Esophagus squamous epithelium (tissue), 5 donors: ENCODE measurements at places on chromosomes 2 and 18. TPM values are rescaled to one million over a fixed set of nuclear protein-coding genes. Genes with fewer than 3 reads are reported as not detected.

PTPN4 gene
- total RNA-seq = 23.3 TPM

GRCh38 chr18:47179520-47179919, 3.4 kb upstream of the IER3IP1 start:
- no peaks in the 10 kb centered on the region for H3K27me3 ChIP-seq
- H3K4me3 ChIP-seq = no peak overlapping the region
- H3K36me3 ChIP-seq = no peaks in the 10 kb centered on the region
- DNase-seq = no peak

BCL2 gene
- 3.1 TPM for total RNA-seq

DNA sequence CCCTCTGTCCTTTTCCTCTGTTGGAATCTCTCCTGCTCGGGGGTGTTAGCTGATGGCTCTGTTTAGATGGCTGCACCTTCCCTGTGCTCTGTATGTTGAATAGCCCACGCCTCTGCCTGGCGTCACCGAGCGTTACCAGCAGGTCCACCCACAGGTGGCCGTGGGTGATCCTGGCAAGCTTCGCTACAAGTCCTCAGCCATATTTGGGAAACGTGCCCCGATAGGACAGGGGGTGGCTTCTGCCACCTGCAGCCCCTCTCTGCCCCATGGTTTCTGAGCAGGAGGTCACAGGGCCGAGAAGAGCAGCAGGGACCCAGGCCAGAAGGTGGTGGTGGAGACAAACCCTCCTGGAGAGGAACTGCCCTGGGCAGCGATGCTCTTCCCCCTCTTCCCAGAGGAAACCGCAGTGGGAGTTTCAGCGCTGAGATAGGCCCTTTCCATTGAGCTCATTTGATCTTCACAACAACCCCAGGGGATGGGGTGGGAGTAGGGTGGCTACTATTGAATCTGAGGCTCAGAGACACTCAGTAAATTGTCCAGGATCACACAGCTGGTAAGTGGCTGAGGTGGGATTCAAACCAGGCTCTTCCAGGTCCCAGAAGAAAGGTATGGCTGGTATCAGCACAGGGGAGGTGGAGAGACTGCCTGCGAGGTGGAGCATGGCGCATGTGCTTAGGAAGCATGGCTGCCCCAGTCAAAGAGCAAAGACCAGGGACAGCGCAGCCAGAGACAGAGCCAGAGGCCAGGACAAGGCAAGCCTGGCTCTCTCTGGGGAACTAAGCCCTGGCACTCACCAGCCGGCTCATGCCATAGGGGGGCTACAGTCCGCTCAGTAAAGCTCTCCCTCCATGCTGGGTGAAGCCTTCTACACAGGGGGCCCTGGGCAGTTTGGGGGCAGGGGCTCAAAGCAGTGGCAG, 15.0 kb downstream of the NGEF start:
- H3K36me3 ChIP-seq = no peaks in the 10 kb centered on the region
- no peaks in the 10 kb centered on the region for H3K4me1 ChIP-seq
- no peak overlapping the region for H3K4me3 ChIP-seq
- no peak overlapping the region for H3K27ac ChIP-seq
- DNase-seq = no peak

GRCh38 chr2:54899576-54900200, 150.6 kb downstream of the RTN4 start:
- no peak for DNase-seq
- peaks cover 11% of the 10 kb centered on the region for H3K4me1 ChIP-seq
- no peak overlapping the region for H3K4me3 ChIP-seq
- H3K27ac ChIP-seq = no peak overlapping the region
- no peaks in the 10 kb centered on the region for H3K27me3 ChIP-seq

GRCh38 chr2:7004636-7005035, 87.4 kb downstream of the RNF144A start:
- H3K36me3 ChIP-seq = no peaks in the 10 kb centered on the region
- no peak overlapping the region for H3K4me3 ChIP-seq
- no peak overlapping the region for H3K27ac ChIP-seq
- DNase-seq = no peak
- peaks cover 30% of the 10 kb centered on the region for H3K4me1 ChIP-seq

DNA sequence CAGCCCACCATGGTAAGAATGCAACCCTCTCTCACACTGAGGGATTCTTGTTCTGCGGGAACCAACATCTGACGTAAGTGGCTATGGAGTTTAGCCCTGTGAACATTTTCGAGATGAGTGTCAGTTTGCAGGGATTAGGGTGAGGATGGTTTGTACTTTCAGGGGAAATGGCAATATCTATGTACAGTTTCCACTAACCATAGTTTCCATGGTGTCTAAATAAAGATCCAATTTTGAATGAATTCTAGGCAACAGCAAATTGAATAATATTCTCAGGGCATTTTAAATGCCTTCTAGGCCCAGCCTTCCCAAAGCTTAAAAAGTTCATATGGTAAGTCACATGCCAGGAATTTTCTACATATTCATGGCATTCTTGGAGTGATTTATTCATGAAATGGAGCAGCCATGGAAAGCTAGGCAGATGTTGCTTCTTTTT, 105.4 kb upstream of the MMADHC start:
- no peak overlapping the region for H3K4me3 ChIP-seq
- DNase-seq = no peak
- no peaks in the 10 kb centered on the region for H3K4me1 ChIP-seq
- H3K27me3 ChIP-seq = no peaks in the 10 kb centered on the region

DNA sequence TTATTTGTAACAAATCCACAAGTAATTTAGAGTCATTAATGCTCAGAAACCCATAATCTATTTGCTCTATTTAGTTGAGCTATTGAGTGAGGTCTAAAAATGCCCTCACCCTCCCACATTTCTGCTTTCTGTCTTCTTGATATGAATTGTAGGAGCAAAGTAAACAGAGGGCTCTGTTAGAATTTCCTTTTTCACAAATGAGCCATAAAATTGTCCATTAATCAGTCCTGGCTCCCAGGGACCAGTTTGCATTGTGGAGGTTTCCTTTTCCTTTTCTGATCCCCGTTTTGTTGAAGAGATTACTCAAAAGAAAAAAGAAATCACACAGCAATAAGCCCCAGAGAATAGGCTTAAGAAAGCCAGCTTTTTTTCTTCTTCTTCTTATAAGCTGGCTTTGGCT, 476.7 kb downstream of the EPHA4 start:
- peaks cover 78% of the 10 kb centered on the region for H3K27me3 ChIP-seq
- no peak overlapping the region for H3K4me3 ChIP-seq
- H3K4me1 ChIP-seq = peaks cover 31% of the 10 kb centered on the region
- no peaks in the 10 kb centered on the region for H3K36me3 ChIP-seq
